ENCODE measurements at places on chromosomes 5 and 9.

- no peak for DNase-seq
These were observed 220 bp downstream of the NOTCH1 start for GRCh38 chr9:136545692-136545964.

- DNase-seq, result no peak
These were observed 197.0 kb upstream of the SEMA6A start for GRCh38 chr5:116771466-116772151.

DNA sequence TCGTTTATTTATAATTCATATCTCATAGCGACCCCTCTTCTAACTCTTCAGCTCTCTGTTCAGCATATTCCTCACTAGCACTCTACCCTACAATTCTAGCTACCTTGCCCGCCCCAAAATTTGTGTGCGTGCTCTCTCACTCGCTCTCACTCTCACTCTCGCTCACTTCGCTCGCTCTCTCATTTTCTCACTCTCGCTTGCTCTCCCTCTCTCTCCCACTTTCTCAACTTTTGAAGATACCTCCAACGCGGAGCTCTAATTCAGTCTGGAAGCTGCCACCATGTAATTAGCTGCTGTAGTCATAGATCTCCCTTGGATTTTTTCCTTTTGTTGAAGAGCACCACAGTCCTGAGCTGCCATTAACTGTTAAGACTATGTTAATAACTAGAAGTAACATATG lies 30.4 kb downstream of the GPR21 start:
- DNase-seq, result no peak

DNA sequence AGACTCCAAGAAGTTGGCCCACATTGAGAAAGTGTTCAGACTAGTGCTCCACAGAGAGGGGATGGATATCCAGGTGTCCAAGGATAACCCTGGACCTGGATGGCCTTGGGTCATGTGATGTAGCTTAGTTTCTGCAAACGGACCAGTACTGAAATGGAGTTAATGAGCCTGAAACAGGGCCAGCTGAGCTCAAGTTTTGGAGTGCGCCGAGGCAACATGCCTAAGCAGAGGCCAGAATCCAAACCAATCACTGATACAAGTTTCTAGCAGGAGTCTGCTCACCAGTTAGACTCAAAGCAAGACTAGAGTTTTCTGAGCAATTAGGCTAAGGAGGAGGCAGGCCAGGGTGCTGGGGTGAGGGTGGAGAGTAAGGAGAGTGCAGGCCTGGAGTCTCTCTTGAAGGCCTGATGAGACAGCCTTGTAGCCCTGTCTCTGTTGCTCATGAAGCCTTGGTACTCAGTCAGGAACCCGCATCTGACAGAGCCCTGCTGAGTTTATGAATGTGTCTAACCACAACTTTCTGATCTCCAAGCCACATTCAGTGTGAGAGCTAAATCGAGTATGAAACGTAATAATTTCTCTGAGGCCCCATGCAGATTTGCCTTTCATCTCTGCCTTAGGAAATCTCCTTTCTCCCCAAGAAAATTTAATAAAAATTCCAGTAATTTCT lies 68.9 kb upstream of the EQTN start:
- no peak for DNase-seq

- DNase-seq, result no peak
These were observed 26.2 kb downstream of the AGTPBP1 start for GRCh38 chr9:85715587-85715986.

GRCh38 chr5:154999865-155000264 lies 13.7 kb upstream of the KIF4B start:
- DNase-seq, result no peak

DNA sequence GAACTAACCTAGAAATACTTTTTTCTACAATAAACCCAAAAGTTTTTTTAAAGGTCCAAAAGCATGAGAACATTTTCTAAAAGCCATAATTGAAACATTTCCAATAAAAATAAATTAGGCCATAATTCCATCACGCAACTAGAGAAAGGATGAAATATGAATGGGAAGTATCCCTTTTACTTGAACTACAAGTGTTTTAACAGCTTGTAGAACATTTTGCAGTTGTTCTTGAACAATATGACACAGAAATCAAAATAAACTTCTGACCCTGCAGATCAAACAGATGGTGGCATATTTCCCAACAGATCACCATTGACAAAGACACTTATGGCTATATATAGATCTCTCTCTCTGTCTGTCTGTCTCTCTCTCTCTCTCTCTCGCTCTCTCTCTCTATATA lies 624.4 kb downstream of the PSAT1 start:
- DNase-seq, result no peak

DNA sequence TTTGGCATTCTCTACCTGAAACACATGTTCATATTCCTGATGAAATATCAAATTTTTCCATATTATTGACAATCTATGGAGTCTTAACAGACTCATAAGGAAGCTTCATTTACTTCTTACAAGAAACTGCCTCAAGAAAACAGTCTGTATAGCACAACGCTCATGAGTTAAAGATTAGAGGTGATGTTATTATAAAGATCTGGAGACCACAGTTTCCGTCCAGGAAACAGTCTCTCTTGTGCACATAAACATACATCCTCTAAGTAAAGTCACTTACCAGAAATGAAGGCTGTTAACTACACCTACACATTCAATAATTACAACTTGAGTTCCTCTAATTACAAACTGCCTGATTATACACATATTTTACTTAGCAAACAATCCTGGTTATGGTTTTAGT lies 86.9 kb downstream of the RAPGEF6 start:
- no peak for DNase-seq

DNA sequence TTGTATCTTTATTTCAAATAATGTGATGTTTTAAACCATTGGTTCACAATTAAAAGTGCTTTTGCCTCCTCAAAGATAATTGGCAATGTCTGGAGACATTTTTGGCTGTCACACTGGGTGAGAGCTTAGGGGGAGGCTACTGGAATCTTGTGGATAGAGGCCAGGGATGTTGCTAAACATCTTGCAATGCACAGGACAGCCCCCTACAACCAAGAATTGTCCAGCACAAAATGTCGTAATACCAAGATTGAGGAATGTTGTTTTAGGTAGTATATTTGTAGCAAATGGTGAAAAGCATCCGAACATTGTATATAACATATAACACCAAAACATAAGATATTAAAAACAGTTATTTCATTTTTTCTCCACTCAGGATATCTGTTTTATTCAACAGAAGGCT lies 99.8 kb downstream of the SLC44A1 start:
- no peak for DNase-seq

DNA sequence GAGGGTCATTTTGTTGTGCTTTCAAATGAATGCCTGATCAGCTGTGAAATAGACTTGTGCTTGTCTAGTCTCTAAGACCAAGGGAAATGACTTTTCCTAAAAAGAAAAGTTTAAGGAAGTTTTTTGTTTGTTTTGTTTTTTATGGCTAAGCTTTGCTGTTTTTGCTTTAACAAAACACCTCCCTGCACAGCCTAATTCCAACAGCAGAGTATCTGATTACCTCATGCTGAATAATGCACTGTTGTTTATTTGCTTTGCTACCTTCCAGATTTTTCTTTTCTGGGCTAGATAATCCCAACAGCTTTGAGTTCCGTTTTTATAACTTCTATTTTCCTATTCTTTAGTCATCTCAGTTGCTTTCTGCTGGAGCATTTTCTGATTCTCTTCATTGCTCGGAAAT lies 95.8 kb downstream of the AOPEP start:
- no peak for DNase-seq

DNA sequence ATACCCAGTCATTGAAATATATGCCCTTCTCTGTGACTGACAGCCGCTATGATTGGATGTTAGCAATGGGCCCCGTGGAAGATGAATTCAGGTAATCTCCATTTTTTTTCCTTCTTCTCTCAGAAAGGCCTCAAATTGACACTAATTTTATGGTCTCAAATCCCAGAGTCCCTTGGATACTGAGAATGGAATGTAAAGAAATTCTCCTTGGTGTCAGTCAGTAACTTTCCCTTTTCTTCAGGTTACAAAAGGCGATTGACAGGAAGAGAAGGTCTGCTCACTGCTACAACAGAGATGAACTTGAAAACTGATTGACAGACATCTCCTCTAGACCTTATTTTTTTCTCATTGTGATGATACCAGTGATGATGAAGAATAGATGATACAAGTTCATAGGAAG lies 748.3 kb downstream of the MAT2B start:
- no peak for DNase-seq

DNA sequence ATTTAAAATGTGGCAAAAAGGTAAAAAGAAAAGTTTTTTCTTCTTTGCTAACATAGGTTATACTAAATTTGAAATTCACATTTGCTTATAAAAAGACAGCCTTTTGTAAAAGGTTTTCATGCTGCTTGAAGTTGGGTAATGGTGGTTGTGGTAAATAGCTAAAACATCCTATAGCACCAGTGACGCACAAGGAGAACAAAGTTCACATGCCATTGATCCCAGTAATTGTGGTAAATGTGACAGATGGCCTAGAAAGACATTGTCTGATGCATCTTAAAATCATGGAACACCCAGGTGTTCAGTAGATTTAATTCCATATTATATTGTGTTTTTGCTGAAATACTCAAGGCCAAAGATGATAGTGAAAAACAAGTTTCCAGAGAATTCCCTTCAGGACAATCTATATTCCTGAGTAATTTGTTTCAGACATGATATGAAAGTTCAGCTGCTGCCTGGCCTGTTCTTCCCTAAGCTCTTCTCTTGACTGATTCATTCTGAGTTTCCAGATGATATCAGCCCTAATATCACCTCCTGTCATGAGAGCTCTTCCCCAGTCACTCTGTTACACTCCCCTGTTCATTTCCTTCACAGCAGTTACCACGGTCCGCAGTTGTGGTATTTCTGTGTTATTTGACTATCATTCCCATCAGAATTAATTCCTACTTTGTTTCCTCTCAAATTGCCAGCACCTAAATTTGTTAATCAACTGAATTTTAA lies 4.6 kb upstream of the FBXL17 start:
- no peak for DNase-seq

GRCh38 chr5:156680831-156681230 lies 169.3 kb upstream of the PPP1R2B start:
- no peak for DNase-seq

- DNase-seq, result no peak
These were observed 22.6 kb downstream of the CENPH start for GRCh38 chr5:69212022-69212421.

DNA sequence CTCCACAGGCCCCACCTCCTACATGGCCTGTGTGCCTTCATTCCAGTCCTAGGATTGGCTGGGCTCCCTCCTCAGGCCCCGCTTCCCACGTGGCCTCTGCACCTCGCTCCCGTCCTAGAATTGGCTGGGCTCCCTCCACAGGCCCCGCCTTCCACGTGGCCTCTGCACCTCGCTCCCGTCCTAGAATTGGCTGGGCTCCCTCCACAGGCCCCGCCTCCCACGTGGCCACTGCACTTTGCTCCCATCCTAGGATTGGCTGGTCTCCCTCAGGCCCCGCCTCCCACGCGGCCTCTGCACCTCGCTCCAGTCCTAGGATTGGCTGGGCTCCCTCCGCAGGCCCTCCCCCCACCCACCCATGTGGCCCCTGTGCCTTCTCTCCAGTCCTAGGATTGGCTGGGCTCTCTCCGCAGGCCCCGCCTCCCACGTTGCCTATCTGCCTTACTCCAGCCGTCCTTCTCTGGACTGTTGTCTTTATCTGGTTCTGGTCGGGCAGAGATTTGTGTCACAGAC lies 45.3 kb upstream of the CACNA1B start:
- no peak for DNase-seq

GRCh38 chr5:132385326-132386105 lies 16.0 kb downstream of the SLC22A5 start:
- peak; percentile 63 for DNase-seq

DNA sequence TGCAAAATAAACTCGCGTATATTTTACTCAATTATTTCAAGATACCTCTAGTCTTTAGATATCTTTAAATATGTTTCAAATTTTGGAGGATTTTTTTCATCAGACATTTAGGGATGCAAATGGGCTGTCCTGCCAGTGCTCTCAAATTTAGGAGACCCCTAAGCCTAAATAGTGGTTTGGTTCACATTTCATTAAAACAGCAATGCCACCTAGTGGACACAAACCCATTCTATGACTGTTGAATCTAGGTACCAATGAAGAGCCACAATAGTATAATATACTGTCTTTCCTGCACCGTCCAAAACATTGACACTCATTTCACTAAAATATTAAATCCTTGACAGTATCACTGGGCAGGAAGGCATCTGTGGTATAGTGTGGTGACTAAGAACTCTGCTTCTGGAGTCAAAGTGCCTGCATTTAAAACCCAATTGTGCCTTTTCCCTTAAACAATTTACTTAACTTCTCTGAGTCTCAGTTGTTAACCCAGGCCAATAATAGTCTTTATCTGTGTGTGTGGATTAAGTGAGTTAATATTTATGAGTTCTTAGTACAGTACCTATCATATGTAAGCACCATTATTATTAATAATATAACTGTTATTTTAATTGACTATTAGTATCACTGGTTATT lies 148.0 kb downstream of the RORB start:
- DNase-seq, result no peak

GRCh38 chr5:55908804-55909203 lies 57.6 kb downstream of the IL31RA start:
- DNase-seq, result no peak

DNA sequence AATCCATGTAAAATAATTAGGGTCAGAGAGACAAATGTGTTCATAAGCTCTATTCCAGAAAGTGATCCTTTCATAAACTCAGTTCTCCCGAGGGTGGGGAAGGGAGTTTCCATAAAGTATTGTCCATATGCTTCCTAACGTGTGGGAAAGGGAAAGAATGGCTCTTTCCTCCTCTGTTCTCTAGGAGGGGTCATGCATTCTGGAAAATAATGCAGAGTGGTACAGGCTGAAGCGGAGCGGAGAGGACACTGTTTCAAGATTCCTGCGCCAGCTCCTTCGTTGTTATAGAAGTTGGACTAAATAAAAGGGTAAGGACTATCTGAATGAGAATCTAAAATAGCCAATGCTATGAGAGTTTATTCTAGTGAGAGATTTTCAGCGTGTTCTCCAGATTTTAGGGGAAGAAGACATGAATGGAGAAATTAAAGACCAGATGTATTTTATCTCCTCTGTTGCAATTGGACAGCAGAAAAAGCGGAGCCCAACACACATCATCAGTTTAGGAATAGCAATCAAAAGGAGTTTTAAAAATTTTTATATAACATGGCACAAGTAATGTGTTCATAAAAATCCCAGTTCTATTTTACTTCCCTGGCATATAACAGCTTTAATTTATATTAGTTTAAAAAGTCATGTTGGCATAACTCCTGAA lies 166.9 kb upstream of the MPDZ start:
- no peak for DNase-seq

- no peak for DNase-seq
These were observed 30.5 kb downstream of the USP20 start for GRCh38 chr9:129865668-129866320.

- no peak for DNase-seq
These were observed 44.9 kb downstream of the PCSK1 start for GRCh38 chr5:96388176-96388575.

DNA sequence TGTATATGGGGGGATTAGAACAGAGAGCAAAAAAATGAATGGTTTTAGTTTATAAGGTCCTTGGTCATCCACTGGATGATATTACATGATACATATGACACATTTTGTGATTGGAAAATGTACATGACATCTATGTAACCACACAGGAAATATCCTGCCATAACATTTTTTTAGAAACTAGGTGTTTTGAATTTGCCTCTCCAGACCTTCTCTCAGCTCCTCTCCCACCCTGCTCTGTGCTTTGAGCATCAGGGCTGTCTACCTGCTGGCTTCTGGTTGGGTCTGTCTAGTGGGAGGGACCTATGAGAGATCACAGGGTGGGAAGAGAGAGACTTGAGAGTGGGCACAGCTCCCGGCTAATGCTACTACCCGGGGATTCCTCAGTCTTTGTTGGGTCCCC lies 24.4 kb downstream of the AKNA start:
- no peak for DNase-seq

- DNase-seq, result no peak
These were observed 3.8 kb downstream of the SPINK6 start for GRCh38 chr5:148206620-148207019.

GRCh38 chr5:527646-528628 lies 3.7 kb upstream of the SLC9A3 start:
- no peak for DNase-seq
